PC-9 (cell line): ENCODE measurements at places on chromosomes 16 and 17. TPM values are rescaled to one million over a fixed set of nuclear protein-coding genes. Genes with fewer than 3 reads are reported as not detected.
A peak's percentile ranks its signal among the peaks of the same experiment; 100 is the strongest.

The MYL4 gene
- not detected in 2 replicates for total RNA-seq

The KRT24 gene
- total RNA-seq: not detected in 2 replicates

- peak; percentile 83 for DNase-seq
- no peaks in the 10 kb centered on the region for H3K27me3 ChIP-seq
- H3K4me1 ChIP-seq: peaks cover 61% of the 10 kb centered on the region
- H3K4me3 ChIP-seq: no peak overlapping the region
Measured at GRCh38 chr17:45293413-45294211, 23.2 kb downstream of the MAP3K14 start.

DNA sequence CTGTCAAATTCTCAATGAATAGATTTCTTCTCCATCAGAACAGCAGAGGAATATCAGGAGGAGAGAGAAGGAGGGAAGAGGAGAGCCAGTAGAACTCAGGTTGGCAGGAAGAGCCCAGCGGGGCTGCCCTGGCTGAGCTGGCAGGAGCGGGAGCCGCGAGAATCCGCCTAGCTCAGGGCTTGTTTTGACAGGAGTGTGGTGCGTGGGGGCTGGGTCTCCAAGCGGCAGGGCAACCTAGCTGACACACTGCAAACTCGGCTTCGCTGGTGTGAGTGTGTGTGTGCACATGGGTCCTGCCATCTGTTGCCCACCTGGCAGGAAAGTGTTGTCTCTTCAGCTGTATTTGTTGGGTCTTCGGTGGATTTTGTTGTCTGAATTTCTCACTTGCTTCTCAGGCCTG is 27.9 kb upstream of the BCAR1 start:
- H3K36me3 ChIP-seq: no peaks in the 10 kb centered on the region
- no peak for DNase-seq
- no peak overlapping the region; the same call in 1 of the 2 replicates for H3K4me3 ChIP-seq
- no peaks in the 10 kb centered on the region for H3K27me3 ChIP-seq
